Vagina (tissue), 2 donors: ENCODE measurements at places on chromosomes 6 and 20.
A peak's percentile ranks its signal among the peaks of the same experiment; 100 is the strongest.

GRCh38 chr20:52279706-52280105, 88.1 kb upstream of the ZFP64 start:
- no peak for DNase-seq

- no peak for DNase-seq
These were observed 2.4 kb upstream of the PPP1R14C start for GRCh38 chr6:150140236-150140969.

DNA sequence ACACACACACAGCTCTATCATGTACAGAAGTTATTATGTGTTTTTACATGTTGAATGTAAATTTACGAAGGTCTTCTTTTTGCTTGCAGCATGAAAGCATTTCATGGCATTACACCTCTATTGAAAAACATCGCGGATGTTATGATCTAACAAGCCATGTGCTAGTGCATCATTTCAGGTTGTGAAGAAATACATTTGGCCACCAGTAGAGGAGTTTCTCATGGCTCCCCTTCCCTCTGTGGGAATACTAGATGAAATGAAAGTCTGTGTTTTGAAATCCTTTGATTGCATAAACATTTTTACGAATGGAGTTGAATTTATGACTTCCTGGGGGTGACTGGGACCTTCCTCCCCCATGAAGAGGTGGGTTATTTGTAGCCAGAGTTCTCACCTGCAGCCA, 17.7 kb downstream of the MAS1 start:
- no peak for DNase-seq

DNA sequence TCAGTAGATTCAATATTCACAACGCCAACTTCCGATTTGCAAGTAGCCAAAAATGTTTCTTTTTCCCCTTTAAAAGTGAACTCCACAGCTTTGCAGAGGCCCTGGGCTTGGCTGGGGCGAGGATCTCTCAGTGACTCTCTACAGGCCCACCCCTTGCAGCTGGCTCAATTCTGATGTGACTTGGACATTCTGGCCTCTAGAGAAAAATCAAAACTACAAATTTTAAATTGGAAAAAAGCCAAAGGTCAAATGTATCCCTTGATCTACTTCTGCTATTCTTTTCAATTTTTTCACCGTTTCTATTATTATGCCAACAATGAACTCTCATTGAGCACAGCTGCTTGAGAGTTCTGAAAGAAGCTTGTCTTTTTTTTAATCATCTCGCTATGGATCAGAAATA, 245.9 kb upstream of the HS3ST5 start:
- no peak for DNase-seq

DNA sequence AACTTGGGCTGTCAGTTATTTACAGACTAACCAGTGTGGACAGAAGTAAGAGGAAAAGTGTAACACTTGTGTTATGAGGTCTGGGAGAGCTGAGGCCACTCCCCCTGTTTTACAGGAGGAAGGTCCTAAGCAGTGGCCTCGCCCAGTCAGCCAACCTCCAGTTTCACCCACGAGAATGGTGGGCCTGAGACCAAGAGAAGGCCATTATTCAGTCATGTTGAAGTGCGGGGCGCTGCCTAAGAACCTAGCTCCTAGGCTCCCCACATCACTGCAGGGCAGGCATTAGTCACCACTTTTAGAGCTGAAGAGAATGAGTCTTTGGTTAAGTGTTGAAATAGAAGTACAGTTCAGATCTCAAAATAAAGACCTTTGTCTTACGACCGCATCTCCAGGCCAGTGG, 27.9 kb downstream of the CDYL start:
- no peak for DNase-seq

- no peak for DNase-seq
These were observed 12.4 kb downstream of the SLC52A3 start for GRCh38 chr20:755941-756340.

GRCh38 chr6:16238057-16238962, at the start of gene GMPR:
GMPR (plus strand) TSS chr6:16238587; CDS start chr6:16238694, 107 bp downstream.
- no peak for DNase-seq

DNA sequence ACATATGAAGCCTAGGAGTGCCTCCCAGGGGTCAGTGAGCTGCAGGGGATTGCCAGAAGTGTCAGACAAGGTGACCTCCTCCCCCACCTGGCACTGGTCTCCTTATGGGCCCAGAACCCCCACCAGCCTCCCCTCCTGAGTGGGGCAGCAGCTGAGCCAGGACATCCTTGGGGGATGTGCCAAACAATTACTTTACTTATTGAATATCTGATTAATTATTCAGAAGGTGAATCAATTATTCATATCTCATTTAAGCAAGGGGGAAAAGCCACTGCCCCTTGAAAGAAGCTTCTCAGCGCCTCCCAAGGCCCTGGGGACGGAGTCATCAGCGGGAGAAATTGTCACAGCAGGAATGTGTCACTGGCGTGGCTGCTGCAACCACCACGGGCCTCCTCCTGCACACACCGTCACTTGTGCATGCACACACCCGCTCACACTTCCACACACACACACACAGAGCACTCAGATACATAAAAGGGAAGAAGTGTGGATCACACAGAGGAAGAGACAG, 123.4 kb upstream of the MAFB start:
- peak; percentile 58 for DNase-seq

- DNase-seq, result no peak
These were observed 26.7 kb downstream of the IYD start for GRCh38 chr6:150395388-150396009.

DNA sequence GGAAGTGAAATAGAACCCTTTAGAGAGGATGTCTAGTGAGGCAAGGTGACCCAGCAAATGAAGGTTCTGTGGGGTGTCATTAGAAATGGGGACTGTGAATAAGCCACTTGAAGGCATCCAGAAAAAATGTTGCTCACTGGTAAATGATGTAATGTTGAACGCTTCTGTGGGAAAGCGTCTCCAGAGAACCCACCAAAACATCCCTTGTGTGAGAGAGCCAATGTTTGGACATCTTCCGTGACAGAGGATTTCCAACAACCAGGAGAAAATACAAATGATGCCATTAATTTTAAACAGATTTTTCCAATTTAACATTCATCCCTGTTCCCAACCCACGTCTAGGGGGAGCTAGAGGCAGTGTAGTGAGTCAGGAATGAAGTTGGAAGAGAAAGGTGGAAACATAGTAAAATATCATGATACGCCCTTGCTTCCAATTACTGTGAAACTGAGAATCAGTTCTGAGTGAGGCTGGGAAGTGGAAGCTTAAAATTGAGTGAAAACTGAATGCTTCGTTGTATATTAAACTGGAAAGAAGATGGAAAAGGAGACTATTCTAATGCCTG, 584.2 kb downstream of the CD109 start:
- DNase-seq, result no peak

- DNase-seq, result no peak
These were observed 97.3 kb upstream of the FOXA2 start for GRCh38 chr20:22681591-22682248.

- DNase-seq, result no peak
These were observed 278.3 kb upstream of the PLCB4 start for GRCh38 chr20:8790442-8791074.

DNA sequence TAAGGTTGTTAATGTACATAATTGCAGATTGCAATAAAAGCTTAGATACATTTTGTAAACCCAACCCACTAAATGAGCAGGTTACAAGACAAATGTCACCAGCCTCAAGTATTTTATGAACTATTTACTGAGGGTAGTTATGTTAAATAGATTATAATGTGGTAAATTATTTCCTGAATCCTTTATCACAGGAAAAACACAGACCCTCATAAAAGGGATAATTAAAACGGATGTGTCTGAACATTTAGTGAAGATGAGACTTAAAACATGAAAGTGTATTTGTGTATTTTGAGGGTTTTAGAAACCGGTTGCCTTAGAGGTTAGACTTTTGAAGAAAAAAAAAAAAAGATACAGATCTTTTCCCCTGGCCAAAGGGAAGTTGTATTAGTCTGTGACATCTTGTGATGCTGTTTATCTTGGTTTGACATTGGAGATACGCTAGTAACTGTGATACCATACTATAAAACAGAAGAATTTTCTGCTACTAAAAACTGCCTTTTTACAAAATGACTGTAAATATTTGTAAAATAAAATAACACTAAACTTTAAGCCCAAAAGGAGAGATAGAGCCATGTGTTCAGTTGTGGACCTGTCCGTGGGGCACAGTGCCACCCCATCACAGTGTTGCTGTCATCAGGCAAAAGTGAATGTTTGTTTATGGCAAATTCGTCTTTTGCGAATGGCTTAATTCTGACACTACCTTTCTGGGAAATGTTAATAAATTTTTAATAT, 9.7 kb downstream of the DYNLT1 start:
- no peak for DNase-seq

DNA sequence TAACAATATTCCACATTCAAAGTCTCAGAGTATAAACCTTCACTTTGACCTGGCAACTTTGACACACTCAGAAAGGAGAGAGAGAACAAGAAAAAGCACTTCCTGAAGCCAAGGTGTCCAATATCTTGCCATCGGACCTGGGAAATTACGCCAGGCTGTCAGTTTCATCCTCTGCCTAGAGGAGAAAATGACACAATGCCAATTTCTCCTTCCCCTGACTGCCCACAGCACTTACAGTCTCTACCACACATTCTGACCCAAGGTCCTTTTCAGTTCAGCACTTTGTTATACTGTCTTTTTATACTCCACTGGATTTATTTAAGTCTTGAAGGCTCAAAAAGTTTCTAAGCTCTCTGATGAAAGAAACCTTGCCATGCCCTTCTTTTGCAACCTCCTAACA, 250.4 kb downstream of the GMPR start:
- no peak for DNase-seq

GRCh38 chr6:169518451-169518850, 183.4 kb downstream of the WDR27 start:
- DNase-seq, result no peak

GRCh38 chr6:98833057-98833306, 1.4 kb upstream of the POU3F2 start:
- DNase-seq, result no peak

GRCh38 chr6:95232446-95232845, 344.9 kb upstream of the MANEA start:
- no peak for DNase-seq

DNA sequence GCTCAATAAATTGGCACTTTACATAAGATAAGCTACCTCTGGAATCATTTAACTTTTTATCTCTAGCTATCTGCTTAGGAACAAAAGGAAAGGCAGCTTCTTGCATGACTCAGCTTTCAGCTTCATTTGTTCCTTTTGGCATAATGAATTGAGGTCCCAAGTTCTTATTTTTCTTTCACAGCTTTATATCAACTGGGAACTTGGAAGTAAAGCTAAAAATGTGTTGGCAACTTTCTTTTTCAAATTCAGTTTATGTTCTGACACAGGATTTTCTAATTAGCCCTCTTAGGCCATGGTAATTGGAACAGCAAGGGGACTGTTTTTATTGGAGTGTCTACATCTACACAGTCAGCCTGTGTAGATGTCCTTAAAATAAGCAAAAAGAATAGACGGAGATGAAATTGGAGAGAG, 55.2 kb upstream of the MRAP2 start:
- DNase-seq, result no peak

GRCh38 chr6:33249732-33250630, 21.7 kb downstream of the VPS52 start:
- no peak for DNase-seq
